ENCODE measurements at places on chromosomes 5 and 9.
A peak's percentile ranks its signal among the peaks of the same experiment; 100 is the strongest.

DNA sequence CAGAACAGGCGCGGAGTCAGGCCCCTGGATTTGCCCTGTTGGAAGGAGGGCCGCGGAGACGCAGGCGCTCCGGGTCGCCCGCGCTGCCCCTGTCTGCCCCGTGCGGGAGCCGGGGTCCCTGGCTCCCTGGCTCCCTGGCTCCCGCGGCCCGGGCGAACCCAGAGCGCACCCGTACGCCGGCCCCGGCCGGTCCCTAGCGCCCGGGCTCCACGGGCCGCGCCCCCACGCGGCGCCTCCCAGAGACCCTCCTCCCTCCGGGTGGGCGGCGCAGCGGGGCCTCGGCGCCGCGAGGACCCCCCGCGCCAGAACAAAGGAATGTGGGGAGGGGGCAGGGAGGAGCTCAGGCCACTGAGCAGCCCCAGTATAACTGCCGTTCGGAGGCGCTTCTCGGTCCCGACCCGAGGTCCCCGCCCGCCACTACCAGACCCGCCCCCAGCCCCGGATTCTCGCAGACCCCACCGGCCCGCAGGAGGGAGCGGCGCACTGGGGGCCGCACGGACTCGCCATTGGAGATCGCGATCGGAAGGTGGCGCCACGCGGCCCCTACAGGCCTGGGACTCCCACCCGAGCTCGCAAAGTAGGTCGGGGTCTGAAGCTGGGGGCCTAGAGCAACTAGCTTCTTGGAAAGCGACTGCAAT, 2.4 kb downstream of the NFIL3 start:
- no peak for DNase-seq

DNA sequence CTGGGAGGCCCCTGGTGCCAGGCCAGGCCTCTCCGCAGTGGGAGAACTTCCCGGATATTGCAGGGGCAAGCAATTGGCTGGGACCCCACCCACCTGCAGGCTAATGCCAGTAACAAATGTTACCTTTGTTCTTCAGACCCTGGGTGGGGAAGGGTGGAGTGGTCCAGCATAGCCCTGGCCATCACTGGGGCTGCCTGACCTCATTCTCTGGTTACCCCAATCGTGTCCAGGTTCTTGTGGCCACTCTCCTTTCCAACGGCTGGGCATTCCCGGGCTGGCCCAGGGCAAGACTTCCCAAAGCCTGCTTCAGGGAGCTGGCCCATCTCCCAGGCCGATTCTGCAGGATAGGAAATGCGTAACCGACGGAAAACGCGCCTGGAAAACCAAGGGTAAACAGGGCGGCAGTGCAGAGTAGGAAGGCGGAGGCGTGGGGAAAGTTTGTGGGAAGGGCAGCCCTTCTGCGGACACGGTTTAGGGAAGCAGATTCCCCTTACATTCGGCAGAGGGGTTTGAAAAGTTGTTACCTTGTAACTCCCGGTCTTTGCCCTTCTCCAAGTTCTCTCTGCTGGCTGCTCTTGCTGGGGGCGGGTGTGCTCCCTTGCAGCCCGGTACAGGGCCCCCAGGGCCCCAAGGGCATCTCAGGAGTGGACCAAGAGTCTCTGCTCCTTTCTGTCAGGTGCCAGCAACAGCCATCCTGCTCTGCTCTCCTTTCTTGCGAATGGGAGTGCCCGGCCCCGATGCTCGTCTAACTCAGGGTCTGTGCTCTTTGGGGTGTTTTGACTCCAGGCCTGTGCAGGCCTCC, 3.5 kb downstream of the NRARP start:
- no peak for DNase-seq

- DNase-seq, result peak; percentile 53
Observed at GRCh38 chr5:32909207-32909606, 198.1 kb downstream of the NPR3 start.

DNA sequence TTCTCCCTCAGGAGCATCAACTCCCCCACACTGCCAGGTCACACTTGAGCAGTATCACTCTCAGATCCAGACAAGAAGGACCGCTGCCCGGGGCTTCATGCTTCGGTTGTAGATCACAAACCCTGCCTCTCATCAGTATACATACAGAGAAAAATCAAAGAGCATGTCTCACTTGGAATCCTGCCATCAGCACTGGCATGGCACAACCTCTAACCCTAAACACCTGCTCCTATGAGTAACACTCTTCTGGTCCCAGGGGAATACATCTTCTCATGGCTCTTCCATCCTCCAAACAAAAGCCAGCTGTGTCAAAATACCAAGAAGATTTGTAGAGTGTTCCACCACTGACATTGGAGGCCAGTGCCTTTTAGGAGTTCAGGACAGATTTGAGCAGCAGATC, 84.8 kb upstream of the MIER3 start:
- no peak for DNase-seq

DNA sequence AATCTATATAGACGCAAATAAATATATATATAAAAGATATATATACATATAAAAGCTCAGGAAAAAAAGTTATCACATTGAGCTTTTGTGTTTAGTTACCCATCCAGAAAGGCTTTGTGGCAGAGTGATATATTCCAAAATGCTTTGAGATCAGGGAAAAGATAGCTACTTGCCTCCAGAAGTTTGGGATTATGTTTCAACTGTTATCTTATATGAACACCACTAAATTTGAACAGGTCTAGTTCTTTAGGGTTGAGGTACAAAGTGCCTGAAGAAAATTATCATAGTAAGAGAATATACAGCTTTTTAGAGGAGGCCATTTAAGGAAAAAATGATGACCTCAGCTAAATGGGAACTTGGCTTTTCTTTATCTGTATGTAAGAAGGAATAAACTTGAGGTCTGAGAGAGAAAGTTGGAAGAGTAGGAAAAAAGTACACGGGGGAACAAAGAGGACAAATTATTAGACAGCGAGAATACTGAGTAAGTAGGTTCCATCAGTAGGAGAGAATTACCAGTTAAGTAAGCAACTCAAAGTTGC, 2.4 kb downstream of the ERP44 start:
- no peak for DNase-seq

GRCh38 chr5:98368141-98368540, 405.3 kb upstream of the RGMB start:
- DNase-seq, result no peak

Measured in HTR-8/SVneo (cell line).